ENCODE measurements at places on chromosomes 1 and 21. TPM values are rescaled to one million over a fixed set of nuclear protein-coding genes. Genes with fewer than 3 reads are reported as not detected.

GRCh38 chr1:109889094-109889493 lies 21.6 kb upstream of the CSF1 start:
- DNase-seq = no peak

DNA sequence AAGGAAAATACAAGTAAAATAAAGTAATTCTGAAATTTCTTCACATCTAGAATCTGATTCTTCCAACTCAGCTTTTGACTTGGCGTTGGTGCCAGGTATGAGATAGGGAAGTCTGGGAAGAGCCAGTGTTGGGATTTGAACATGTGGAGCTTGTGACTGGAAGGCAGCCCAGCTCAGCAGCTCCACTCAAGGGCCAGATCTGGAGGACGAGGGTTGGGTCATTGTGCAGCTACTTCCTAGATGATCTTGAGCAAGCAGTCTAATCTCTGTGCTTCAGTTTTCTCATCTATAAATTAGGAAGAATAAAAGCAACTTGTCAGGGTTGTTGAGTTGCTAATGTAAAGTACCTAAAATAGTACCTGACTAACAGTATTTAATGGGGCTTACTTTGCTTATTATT lies 5.0 kb downstream of the ADARB1 start:
- no peak for DNase-seq

- DNase-seq = no peak
These were observed 14.7 kb downstream of the BEND5 start for GRCh38 chr1:48761986-48762385.

DNA sequence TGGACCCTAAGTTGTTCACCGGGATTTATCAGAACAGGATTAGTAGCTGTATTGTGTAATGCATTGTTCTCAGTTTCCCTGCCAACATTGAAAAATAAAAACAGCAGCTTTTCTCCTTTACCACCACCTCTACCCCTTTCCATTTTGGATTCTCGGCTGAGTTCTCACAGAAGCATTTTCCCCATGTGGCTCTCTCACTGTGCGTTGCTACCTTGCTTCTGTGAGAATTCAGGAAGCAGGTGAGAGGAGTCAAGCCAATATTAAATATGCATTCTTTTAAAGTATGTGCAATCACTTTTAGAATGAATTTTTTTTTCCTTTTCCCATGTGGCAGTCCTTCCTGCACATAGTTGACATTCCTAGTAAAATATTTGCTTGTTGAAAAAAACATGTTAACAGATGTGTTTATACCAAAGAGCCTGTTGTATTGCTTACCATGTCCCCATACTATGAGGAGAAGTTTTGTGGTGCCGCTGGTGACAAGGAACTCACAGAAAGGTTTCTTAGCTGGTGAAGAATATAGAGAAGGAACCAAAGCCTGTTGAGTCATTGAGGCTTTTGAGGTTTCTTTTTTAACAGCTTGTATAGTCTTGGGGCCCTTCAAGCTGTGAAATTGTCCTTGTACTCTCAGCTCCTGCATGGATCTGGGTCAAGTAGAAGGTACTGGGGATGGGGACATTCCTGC lies 3.9 kb upstream of the OLFML3 start:
- no peak for DNase-seq

GRCh38 chr1:46490656-46491442 lies 1.2 kb downstream of the DMBX1 start:
- DNase-seq = no peak

GRCh38 chr1:201914456-201915235 lies 25.9 kb downstream of the SHISA4 start:
- DNase-seq = no peak

DNA sequence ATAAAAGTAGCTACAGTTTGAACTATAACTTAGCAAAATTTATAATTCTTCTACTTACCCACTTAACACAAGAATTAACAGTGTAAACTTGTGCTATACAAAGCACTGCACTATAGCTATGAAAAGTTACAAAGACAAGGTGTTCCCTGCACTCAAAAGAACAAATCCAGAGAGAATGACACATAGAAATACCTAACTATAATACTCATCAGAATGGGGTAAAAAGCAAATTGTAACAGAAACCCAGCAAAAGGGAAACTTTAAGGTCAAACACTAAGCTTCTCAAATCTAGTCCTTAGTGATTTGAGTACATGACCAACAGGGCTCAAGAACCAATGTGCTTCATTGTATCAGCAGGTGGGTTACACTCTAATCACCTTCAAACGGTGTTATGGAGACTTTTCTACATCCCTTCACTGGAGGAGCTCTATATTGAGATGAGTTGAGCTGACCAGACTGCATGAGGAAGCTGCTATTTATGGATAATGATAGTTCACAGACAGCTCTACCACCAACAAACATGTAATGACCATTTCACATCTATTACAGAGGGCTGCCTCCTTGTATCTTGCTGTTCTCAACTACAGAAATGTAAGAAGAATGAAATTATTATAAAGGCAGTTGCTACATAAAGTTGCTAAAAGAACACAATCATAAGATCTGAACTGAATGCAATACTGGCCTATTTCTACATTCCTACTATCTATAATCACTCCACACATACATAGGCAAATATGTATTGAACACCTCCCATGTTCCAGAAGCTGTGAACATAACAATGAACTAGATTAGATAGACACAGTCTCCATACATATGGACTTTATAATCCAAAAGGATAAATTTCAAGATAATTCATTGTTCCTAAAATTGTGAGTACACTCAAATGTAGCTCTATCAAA lies 47.6 kb downstream of the PIK3R3 start:
- DNase-seq = no peak

The UTS2 gene
- total RNA-seq = not detected

The TRAPPC10 gene
- total RNA-seq = 16.6 TPM

The PLOD1 gene
- total RNA-seq = 30.3 TPM

The CFAP45 gene
- total RNA-seq = 0.76 TPM

The RGSL1 gene
- total RNA-seq = not detected

All from HT-29 (cell line).